ENCODE measurements at places on chromosomes 4 and X.

GRCh38 chr4:176874721-176875445 is 82.2 kb upstream of the VEGFC start:
- no peak for DNase-seq

- no peak for DNase-seq
Measured at GRCh38 chr4:24337451-24338190, 246.7 kb downstream of the DHX15 start.

DNA sequence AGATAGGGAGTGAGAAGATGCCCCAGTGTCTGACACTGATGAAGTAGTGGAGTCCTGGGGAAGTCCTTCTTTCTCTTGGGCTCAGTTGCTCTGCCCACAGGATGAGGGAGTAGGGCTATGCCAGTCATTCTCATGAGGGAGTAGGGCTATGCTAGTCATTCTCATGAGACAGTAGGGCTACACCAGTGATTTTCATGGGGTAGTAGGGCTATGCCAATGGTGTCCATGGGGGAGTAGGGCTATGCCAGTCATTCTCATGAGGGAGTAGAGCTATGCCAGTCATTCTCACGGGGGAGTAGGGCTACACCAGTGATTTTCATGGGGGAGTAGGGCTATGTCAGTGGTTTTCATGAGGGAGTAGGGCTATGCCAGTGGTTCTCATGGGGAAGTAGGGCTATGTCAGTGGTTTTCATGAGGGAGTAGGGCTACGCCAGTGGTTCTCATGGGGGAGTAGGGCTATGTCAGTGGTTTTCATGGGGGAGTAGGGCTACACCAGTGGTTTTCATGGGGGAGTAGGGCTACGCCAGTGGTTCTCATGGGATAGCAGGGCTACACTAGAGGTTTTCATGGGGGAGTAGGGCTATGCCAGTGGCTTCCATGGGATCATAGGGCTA is 43.3 kb upstream of the SOD3 start:
- DNase-seq: no peak

- DNase-seq: no peak
Measured at GRCh38 chr4:4677556-4678522, 136.0 kb upstream of the STX18 start.

- DNase-seq: no peak
Measured at GRCh38 chr4:24722026-24722568, 73.3 kb upstream of the SOD3 start.

DNA sequence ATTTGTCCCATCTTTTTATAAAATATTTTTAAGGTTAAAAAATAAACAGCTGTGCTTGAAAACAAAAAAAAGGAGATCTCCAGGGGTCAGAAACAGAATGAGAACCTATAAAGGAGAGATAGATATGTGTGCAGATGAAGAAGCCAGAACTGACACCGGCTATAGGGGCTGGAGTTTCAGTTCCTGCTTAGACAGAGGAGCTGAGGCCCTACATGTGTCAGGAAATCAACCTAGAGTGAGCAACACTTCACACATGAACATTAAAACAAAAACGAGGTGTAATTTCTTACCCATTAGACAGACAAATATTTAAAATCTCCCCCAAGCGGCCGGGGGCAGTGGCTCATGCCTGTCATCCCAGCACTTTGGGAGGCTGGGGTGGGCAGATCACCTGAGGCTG is 17.8 kb upstream of the HUWE1 start:
- DNase-seq: no peak

All from renal cortex interstitium (tissue), 15 donors.